ENCODE measurements at places on chromosomes 1 and 21.

- DNase-seq, result no peak
Measured at GRCh38 chr1:179510038-179510437, 65.7 kb downstream of the NPHS2 start.

- peak; percentile 49 for DNase-seq
Measured at GRCh38 chr1:244049162-244050013, 1.7 kb upstream of the ZBTB18 start.

GRCh38 chr1:108962681-108963051 lies 618 bp downstream of the CLCC1 start:
- peak; percentile 58 for DNase-seq

- DNase-seq, result peak; percentile 53
Measured at GRCh38 chr1:27109103-27109822, 45.7 kb downstream of the SLC9A1 start.

- no peak for DNase-seq
Measured at GRCh38 chr1:192104852-192105251, 53.4 kb upstream of the RGS18 start.

- no peak for DNase-seq
Measured at GRCh38 chr21:35748678-35749314, 311.5 kb downstream of the SETD4 start.

DNA sequence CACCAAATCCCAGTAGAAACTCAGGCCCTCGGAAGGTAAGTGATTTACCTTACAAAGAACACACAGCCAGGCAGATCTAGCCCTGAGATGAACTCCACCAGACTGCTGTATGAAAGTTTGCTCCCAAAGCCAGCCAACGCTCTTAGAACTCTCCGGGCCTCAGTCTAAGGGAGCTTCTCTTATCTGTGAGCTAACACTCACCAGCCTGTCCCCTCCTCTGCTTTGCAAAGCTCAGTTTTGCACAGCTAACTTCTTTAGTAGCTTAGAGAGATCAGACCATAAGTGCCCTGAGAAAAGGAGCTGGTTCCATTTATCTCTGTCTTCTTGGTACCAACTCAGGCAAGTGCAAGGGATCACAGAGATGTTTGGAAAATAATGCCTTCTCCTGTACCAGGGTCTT lies 195.8 kb upstream of the JUN start:
- peak; percentile 14 for DNase-seq

DNA sequence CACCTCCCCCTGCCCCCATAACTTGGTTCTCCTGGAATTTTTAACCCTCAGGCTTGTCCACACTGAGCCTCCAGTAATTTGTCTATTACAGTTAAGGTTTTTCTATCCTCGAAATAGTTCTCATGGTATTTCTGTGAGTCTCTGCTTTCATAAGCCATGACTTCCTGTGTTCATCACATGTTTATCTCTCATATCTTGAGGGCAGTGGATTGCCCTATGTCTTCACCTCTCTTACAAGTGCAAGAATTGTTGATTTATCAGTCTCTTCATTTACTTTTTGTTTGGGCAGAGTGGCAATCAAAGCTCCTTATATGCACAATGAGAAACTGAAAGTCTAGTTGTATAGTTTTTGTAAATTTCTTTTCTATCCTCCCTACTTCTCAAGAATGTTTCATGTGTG lies 328.4 kb downstream of the PLA2G4A start:
- no peak for DNase-seq

- DNase-seq, result no peak
Measured at GRCh38 chr1:51799372-51799771, 79.2 kb downstream of the NRDC start.

- no peak for DNase-seq
Measured at GRCh38 chr1:19432943-19433718, 52.2 kb downstream of the CAPZB start.

- DNase-seq, result no peak
Measured at GRCh38 chr1:41174170-41174569, 67.9 kb downstream of the SCMH1 start.

- DNase-seq, result no peak
Measured at GRCh38 chr1:92123868-92124267, 43.7 kb downstream of the BTBD8 start.

DNA sequence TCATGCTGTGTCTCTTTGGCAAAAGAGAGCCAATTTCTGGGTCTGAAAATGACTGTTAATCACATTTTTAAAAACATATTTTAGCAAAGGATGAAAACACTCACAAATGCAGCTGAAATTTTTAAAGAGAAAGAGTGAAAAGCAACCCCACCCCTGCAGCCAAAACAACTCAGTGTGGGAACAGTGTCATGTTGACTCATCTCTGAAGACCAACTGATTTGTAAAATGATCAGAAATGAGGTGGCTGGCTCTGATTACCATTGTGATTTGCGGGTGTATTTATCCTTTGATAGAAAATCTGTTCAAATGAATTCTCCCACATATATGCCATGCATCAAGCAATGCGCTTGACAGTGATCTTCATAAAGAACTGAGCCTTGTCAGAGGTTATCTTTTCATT lies 287.0 kb upstream of the ESRRG start:
- DNase-seq, result no peak

GRCh38 chr1:21922090-21923013 lies 14.8 kb downstream of the HSPG2 start:
- DNase-seq, result no peak

DNA sequence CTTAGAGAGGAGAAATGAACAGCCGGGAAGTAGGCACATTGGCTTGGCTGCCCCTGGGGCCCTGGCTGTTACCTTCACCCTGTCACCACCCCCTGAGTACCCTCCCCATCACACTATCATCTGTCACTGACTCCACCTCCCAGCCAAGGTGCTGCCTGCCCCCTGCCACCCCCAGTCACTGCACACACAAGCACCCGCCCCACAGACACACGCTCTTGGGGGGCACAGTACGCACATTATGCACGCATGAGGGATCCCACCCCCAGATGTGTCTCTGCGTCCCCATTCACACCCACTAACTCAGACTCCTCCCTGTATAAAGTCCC lies 223.3 kb downstream of the PTPRU start:
- no peak for DNase-seq

DNA sequence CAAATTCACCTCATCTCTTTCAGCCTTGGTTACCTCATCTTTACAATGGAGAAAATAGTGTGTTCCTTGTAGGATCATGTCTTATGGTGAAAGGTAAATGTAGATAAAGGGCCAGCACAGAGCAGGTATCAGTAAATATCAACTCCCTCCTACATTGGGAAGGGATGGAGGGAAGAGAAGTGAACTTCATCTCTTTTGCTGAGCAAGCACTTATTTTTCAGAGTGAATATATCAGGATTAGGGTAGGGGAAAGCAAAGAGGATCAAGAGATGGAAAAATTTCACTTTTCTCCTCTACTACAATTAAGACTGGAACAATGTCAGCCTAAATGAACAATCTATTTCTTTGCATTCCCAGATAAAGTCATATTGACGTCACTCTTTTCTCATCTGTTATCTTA lies 193.8 kb upstream of the JUN start:
- no peak for DNase-seq

- DNase-seq, result no peak
Measured at GRCh38 chr1:29237852-29238619, 1.7 kb downstream of the PTPRU start.

GRCh38 chr1:71621785-71622184 lies 541.0 kb upstream of the ZRANB2 start:
- no peak for DNase-seq

DNA sequence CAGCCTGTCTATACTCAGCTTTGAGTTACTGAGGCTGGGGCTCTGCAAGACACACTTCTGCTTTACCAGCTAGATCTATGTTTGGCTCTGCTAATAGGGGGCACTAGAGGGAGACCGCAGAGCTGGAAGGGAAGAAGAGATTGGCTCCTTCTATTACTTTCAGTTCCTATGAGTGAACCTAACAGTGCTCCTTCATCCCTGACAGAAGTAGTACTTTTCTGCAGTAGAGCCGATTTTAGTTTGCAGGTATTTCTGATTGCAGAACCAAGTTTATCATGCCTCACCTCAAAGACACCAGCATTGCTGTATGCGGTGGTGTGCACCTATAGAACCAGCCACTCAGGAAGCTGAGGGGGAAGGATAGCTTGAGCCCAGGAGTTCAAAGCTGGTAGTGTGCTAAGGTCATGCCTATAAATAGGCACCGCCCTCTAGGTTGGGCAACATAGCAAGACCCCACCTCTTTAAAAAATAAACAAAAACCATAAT lies 5.7 kb upstream of the ZDHHC18 start:
- DNase-seq, result peak; percentile 64

- no peak for DNase-seq
Measured at GRCh38 chr1:41456847-41457540, 27.5 kb downstream of the EDN2 start.
